Uterus (tissue), 4 donors: ENCODE measurements at places on chromosomes 7 and 10. TPM values are rescaled to one million over a fixed set of nuclear protein-coding genes. Genes with fewer than 3 reads are reported as not detected.

GRCh38 chr7:38862666-38863065 is 46.3 kb downstream of the VPS41 start:
- no peak for DNase-seq

- no peak for DNase-seq
Observed at GRCh38 chr7:119761776-119762175, 511.2 kb upstream of the KCND2 start.

GRCh38 chr10:79018521-79019011 is 50.2 kb upstream of the ZMIZ1 start:
- DNase-seq: peak; percentile 17

- no peak for DNase-seq
Observed at GRCh38 chr7:141864765-141865447, 23.6 kb upstream of the PRSS37 start.

KCTD7 gene
- total RNA-seq: 8.7 TPM
